ENCODE measurements at places on chromosomes 12 and 14.

- DNase-seq: no peak
Observed at GRCh38 chr14:74478996-74479635, 14.0 kb downstream of the NPC2 start.

DNA sequence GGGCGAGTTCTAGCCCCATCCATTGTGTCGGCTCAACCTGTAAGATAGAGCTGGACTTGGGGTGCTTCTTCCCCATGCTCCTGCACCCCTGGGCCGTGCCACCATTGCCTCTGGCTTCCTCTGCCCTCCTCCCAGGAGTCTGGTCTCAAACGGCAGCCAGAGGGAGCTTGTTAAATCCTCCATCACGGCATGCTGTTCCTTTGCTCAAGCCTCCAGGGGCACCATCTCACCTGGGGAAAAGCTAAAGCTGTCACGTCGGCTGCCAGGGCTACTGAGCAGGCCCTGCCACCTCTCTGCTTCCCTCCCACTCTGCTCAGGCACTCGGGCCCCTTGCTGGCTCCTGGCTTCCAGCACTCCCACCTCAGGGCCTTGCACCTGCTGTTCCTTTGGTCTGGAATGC, 140.4 kb downstream of the RBM19 start:
- no peak for DNase-seq

DNA sequence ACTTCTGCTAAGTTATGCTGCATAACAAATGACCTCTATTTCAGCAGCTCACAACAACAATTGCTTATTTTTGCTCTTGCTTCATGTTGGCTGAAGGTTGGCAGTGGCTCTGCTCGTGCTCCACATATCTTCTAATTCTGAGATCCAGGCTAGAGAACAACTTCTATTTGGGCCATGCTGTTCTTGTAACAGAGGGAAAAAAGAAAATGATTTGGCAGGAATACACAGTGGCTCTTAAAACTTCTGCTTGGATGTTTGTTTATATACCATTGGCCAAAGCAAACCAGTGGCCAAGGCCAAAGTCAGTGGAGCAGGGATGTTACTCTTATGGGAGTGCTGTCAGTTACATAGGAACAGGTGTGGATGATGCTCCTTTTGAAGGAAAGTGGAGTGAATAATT, 32.1 kb downstream of the GPHN start:
- no peak for DNase-seq

- no peak for DNase-seq
Observed at GRCh38 chr14:93135399-93135798, 19.7 kb upstream of the ITPK1 start.

GRCh38 chr12:46390881-46391280, 18.3 kb upstream of the SLC38A2 start:
- no peak for DNase-seq

DNA sequence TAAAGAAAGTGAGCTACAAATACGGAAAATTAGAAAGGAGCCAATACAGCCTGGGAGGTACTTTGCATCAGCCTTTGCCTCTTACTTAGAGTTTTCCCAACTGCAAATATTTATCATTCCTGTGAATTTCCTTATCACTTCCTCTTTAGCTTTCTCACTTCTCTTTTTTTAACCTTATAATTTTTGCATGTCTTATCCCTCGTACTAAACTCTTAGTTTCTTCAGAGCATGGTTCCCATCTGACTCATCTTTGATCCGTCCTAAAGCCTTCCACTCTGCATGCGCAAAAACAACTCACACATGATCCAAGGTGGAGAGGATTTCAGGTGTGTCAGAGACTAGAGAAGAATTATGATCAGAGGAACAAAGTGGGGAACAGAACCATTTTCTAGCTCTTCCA, 9.6 kb upstream of the SNAPC1 start:
- DNase-seq: no peak
